ENCODE measurements at places on chromosomes 12 and 14. TPM values are rescaled to one million over a fixed set of nuclear protein-coding genes. Genes with fewer than 3 reads are reported as not detected.

DNA sequence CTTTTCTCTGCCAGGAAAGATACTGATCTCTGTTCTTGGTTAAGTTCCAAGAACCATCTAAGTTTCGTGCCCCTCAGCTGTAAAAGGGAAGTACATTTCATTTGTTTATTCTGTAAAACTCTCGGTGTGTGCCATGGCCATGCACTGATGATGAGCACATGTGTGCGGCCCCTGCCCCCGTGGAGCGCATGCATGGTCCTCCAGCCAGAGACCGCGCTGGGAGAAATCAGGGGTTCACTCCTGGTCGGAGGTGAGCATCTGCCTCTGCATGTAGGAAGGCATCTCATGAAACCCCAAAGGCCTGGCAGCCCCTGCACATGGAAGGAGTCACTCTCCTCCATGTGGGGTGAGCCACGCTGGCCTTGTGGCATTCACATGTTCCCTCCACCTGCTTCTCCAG lies 102.5 kb upstream of the RTL1 start:
- H3K27me3 ChIP-seq, result peaks cover 7% of the 10 kb centered on the region
- H3K36me3 ChIP-seq, result peaks cover 7% of the 10 kb centered on the region
- H3K4me3 ChIP-seq, result no peak overlapping the region
- peaks cover 4% of the 10 kb centered on the region for H3K4me1 ChIP-seq

LARP4 gene
- 38.0 TPM for total RNA-seq

GRCh38 chr14:64800000-64800399 lies 79.7 kb downstream of the SPTB start:
- peaks cover 4% of the 10 kb centered on the region for H3K4me1 ChIP-seq
- no peak overlapping the region for H3K4me3 ChIP-seq
- peaks cover 8% of the 10 kb centered on the region for H3K27me3 ChIP-seq
- no peaks in the 10 kb centered on the region for H3K36me3 ChIP-seq
- peak; percentile 50 for DNase-seq

- no peaks in the 10 kb centered on the region for H3K27me3 ChIP-seq
- no peak overlapping the region for H3K4me3 ChIP-seq
- H3K36me3 ChIP-seq, result no peaks in the 10 kb centered on the region
- H3K4me1 ChIP-seq, result no peaks in the 10 kb centered on the region
- no peak overlapping the region for H3K27ac ChIP-seq
These were observed 493.5 kb downstream of the NAV3 start for GRCh38 chr12:78324234-78324633.

ADAM21 gene
- total RNA-seq, result not detected

SIX4 gene
- total RNA-seq, result 6.3 TPM

DNA sequence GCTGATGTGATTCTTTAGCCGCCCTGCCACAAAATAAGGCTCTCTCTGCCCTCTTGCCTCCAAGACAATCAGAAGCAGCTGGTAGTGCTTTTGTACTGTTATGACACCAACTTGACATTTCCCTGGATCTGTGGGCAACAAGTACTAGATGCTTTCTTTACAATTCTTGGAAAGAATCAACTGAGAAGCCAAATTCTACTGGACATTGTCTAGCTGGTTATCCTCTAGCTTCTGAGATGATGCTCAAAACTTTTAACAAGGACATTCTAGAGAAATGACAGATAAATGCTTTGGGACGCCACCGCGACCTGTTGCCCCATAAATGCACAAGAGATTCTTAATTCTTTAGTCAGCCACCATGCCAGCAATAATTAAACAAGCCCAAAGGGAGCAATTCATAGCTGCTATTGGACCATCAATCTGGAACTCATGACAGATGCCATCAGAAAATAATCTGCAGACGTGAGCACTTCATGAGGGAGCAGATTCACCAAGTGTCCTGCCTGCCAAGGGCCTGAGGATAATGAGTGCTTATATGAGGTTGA lies 22.8 kb downstream of the FMNL3 start:
- peaks cover 12% of the 10 kb centered on the region for H3K36me3 ChIP-seq
- peak overlapping the region; percentile 42 for H3K27ac ChIP-seq
- DNase-seq, result no peak
- H3K4me1 ChIP-seq, result peaks cover 44% of the 10 kb centered on the region

DNA sequence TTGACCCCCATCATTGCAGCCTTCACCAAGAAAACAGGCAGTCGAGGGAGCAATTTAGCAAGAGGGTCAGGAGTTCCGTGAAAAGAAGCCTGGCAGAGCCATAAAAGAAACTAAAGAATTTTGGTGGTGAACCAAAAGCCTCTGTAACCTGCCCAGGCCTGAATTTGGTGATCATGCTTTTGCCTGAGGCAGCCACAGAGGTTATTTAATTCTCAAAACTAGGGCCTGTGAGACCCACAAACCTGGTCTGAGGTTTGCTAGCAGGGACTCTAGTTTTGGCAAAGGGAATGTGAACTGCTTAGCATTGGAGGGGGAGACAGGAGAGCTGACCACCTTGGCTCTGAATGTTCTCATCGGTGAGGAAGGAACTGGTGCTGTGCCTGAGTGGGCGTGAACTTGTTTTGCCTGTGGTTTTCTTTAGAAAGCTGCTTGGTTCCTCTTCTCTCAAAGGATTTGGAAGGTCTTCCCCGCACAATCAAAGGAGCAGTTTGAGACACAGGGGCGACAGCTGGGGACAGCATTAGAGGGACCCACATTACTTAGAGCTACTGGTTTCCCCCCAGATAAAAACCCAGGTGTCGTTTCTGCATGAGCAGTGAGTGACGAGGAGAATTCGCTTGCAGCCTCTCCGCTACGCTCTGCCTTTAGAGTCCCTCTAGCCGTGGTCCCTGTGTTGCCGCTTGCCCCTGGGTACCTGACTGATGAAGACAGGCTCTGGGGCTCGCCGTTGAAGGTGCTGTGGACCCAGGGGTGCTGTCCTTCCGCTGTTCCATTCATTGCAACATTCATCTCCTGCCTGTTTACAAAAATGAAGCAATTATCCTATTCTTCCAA lies 12.6 kb upstream of the WNT5B start:
- H3K27ac ChIP-seq, result no peak overlapping the region
- DNase-seq, result no peak
- H3K36me3 ChIP-seq, result no peaks in the 10 kb centered on the region
- H3K4me1 ChIP-seq, result peaks cover 11% of the 10 kb centered on the region
- H3K4me3 ChIP-seq, result no peak overlapping the region

DNA sequence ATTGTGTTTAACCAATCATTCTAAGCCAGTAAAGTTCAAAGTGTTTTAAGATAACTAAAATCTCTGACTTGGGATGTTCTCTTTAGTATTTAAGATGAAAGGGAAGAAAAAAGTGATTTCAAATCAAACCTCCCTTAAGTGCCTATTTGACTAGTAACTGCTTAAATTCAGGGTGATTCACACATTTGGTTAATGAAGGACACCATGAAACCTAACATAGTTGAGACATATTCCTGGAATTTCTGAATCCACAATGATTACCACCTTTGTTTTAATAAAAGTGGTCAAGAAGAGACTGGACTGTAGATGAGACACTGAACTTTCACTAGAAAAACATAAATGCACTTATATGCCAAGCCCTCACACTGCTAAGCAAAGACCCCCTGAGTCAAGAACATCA lies 138.7 kb downstream of the MED13L start:
- no peak overlapping the region for H3K27ac ChIP-seq
- no peaks in the 10 kb centered on the region for H3K27me3 ChIP-seq
- no peaks in the 10 kb centered on the region for H3K36me3 ChIP-seq

POTEM gene
- not detected for total RNA-seq

GRCh38 chr14:61608245-61609165 lies 86.8 kb upstream of the HIF1A start:
- peaks cover 5% of the 10 kb centered on the region for H3K27me3 ChIP-seq
- H3K36me3 ChIP-seq, result no peaks in the 10 kb centered on the region
- peak overlapping the region; percentile 86 for H3K27ac ChIP-seq
- no peak overlapping the region for H3K4me3 ChIP-seq
- H3K4me1 ChIP-seq, result peaks cover 42% of the 10 kb centered on the region
- DNase-seq, result no peak

GRCh38 chr14:33254861-33255395 lies 316.2 kb downstream of the NPAS3 start:
- no peaks in the 10 kb centered on the region for H3K27me3 ChIP-seq
- peaks cover 13% of the 10 kb centered on the region for H3K4me1 ChIP-seq
- H3K36me3 ChIP-seq, result no peaks in the 10 kb centered on the region
- no peak for DNase-seq

DNA sequence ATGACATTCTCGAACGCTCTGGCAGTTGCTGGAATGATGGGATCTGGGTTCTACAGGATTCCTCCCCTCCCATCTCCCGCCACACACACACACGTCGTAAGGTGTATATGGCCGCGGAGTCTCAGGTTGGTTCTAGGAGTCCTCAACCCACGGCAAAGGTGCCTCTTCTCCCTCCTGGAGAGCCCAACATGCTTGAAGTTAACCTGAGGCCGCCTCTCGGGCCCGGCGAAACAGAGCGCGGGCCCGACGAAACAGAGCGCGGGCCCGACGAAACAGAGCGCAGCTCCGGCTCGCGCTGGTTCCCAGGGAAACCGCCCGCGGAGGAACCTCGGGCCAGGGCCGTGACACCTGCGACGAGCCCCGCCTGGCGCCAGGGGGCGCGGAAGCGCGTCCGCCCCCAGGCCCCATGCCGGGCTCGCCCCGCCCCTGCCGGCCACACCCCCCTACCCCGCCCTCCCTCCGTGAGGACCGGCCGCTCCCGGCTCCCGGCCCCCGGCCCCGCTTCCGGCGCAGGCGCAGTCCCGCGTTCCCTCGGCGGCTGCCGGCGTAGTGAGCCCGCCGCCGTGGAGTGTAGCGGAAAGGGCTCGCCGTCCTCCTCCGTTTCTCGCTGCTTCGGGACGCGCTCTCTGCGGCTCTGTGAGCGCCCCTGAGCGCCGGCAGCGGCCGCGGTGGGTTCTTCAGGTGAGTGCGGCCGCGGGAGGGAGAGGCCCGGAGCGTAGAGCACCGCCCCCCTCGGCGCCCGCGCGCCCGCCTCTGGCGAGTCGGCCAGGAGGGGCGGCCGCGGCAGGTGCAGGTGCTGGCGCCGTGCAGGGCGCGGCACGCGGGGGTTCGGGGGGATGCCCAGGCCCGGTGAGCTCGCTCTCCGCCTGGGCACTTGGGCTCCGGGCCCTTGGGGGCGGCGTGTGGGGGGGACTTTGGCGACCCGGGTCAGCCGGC lies at the start of gene RAB3IP:
Gene RAB3IP, plus strand, starts transcription at position 510 of the 936 bp plus-strand sequence. CDS start 16,549 bp downstream, outside the sequence.
- no peaks in the 10 kb centered on the region for H3K36me3 ChIP-seq
- peak within 1 kb of the TSS; percentile 93 for H3K4me3 ChIP-seq

All from endothelial cell (in vitro differentiated cells).